T-helper 9 cell (primary cell): ENCODE measurements at places on chromosomes 12 and 14.

GRCh38 chr12:128852885-128853599 is at the start of gene GLT1D1:
GLT1D1 (plus strand) TSS chr12:128853478; CDS start chr12:128853582, 104 bp downstream.
- DNase-seq: no peak

DNA sequence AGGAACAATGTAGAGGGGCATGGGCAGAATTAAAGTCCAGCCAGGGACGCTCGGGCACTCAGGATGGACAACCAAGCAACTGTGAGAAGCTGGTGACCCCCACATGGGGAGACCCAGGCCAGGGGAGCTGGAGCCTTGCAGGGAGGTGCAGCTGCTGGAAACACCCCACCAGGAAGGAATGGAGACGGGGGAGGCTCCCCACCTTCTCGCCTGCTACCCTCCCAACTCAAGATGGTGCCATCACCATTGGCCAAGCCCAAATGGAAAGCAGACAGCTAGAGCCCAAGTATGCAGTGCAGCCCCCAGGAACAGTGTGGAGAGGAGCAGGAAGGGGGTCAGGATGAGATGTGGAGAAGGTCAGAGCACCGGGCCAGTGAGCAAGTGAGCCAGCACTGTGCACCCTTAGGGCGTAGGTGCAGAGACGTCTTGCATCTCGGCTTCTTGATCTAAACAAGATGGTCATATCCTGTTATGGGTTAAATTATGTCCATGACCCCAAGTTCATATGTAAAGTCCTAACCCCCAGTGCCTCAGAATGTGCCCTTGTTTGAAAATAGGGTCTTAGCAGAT is 159.5 kb downstream of the RIMBP2 start:
- DNase-seq: no peak

GRCh38 chr14:54768501-54769129 is 134.0 kb downstream of the GCH1 start:
- DNase-seq: no peak

GRCh38 chr12:66013224-66013623 is 117.3 kb downstream of the LLPH start:
- no peak for DNase-seq

GRCh38 chr12:108410689-108411088 is 71.6 kb upstream of the CMKLR1 start:
- DNase-seq: no peak

DNA sequence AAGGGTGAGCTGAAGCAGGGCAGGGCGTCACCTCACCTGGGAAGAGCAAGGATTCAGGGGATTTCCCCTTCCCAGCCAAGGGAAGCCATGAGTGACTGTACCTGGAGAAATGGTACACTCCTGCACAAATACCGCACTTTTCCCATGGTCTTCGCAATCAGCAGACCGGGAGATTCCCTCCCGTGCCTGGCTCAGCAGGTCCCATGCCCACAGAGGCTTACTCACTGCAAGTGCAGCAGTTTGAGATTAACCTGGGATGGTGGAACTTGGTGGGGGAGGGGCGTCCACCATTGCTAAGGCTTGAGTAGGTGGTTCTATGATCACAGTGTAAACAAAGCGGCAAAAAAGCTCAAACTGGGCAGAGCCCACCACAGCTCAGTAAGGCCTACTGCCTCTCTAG is 11.0 kb upstream of the DHRS4 start:
- DNase-seq: no peak
